CD8-positive, alpha-beta memory T cell (primary cell): ENCODE measurements at places on chromosomes 1 and 21. TPM values are rescaled to one million over a fixed set of nuclear protein-coding genes. Genes with fewer than 3 reads are reported as not detected.

GPR25 gene
- total RNA-seq = 0.18 TPM

SDC3 gene
- 0.44 TPM for total RNA-seq

KRTAP21-2 gene
- total RNA-seq = not detected

PLA2G2D gene
- total RNA-seq = not detected

LCE2A gene
- total RNA-seq = not detected

KLHDC7A gene
- not detected for total RNA-seq

TPRG1L gene
- 21.1 TPM for total RNA-seq

LRRC53 gene
- not detected for total RNA-seq
